Common myeloid progenitor, CD34-positive (primary cell): ENCODE measurements at places on chromosomes 12 and 14.

DNA sequence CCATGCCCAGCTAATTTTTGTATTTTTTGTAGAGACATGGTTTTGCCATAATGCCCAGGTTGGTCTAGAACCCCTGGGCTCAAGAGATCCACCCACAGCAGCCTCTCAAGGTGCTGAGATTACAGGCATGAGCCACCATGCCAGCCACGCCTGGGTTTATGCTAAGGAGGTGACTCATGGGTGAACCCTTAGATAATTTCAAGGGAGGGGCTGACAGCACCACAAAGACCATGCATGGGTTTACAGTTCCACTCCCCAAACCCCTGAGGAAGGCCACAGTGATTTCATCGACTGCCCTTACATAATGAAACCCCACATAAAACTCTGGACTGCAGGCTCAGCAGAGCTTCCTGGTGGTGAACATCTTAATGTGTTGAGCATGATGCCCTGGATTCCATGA lies 33.7 kb downstream of the TMEM132D start:
- no peak for DNase-seq

- DNase-seq = no peak
These were observed 127.5 kb downstream of the MED13L start for GRCh38 chr12:116150001-116150400.

DNA sequence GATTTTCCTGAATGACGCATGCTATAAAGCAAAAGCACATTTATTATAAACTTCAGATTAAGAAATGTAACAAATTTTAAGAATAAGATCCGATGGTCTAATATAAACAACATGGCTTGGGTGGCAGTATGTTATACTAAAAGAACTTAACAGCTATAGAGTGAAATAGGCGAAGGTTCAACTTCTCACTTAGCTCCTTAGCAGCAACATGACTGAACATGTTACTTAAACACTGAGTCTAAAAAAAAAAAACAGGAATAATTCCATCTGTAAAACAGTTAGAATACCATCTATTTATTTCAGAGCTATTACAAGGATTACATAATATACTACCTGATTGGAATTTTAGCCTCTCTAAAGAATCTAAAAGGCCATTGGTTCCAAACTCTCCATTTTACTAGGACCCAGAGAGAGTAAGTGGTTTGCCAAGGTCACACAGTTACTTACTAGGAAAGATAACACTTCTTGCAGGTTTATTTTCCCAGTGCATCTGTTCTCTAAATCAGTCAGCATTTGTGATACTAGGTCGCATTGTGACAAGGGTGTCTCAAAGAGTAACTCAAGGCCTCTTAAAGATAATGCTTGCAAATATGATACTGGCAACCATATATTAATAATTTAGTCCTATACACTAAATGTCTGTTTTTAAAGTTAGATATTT lies 14.8 kb downstream of the OSBPL8 start:
- no peak for DNase-seq

DNA sequence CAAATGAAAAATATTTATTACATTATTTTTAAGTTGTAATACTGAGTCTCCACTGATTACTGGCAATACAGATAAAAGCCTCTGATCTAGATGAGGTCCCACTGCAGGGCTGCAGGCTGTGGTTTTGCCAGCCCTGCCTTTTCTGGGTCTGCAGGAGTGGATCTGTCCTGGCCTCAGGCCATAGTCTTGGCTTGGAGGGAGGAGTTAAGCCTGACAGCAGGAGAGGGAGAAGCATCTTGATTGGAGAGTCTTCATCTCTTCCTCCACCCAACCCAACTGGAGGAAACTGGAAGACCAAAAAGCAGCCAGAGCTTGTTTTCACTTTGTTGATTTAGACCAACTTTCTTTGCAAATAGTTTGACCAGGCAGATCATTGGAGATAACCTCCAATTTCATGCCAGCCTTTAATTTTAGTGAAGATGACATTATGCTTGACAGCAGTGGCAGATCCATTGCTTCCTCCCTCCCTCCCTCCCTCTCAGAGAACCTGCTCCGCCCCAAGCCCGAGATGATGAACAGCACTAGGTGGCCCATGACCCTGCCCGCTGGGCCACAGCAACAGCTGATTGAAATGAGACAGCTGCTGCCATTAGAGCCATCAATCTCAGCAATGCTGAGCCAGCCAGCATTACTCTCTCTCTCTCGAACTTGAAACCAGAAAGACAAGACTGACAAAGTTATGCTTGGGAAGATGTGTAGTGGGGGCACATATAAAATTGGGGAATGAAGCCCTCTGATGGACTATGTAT lies 222.4 kb downstream of the GLT1D1 start:
- DNase-seq = no peak

DNA sequence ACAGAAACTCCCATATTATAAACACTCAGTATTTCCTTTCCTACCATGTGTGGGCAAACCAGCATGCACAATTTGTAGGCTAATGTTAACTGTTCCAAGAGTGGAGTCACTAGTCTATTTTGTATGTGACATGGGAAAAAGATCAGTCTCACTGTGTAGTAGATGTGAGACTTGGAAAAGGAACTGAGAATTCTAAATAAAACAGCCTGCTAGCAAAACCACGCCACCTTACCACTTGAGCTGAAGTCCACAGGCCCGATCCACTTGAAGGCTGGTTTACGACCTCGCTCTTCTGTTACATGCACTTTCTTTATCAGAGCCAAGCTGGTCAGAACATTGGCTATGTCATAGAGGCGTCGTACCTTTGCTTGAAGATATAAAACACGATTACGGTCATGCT lies 22.5 kb downstream of the E2F7 start:
- DNase-seq = no peak

GRCh38 chr14:85566603-85567002 lies 36.7 kb downstream of the FLRT2 start:
- no peak for DNase-seq
